Cardiac septum (tissue), 1 donor: ENCODE measurements at places on chromosomes 1 and 21. TPM values are rescaled to one million over a fixed set of nuclear protein-coding genes. Genes with fewer than 3 reads are reported as not detected.

PGLYRP3 gene
- not detected for total RNA-seq

CLDN14 gene
- total RNA-seq: not detected

- DNase-seq: no peak
Observed at GRCh38 chr1:67749844-67750690, 65.1 kb downstream of the GADD45A start.

DNA sequence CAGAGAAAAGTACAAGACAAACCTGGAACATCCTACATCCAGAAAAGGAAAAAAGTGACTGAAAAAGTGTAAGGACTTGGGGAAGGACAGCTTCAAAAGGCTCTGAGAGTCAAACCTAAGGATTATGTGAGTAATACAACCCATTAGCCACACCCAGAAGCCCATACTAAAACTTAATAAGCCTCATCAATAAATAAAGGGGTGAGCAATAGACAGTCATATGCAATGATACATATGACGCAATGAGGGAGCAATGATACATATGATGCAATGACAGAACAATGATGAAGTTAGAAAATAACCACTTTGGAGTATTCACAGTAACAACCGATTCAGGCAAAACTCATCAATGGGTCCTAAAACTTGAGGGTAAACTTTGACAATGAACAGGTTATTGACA, 50.1 kb downstream of the BRWD1 start:
- DNase-seq: no peak

GRCh38 chr1:181104790-181105133, 16.3 kb downstream of the IER5 start:
- no peak for DNase-seq

DNA sequence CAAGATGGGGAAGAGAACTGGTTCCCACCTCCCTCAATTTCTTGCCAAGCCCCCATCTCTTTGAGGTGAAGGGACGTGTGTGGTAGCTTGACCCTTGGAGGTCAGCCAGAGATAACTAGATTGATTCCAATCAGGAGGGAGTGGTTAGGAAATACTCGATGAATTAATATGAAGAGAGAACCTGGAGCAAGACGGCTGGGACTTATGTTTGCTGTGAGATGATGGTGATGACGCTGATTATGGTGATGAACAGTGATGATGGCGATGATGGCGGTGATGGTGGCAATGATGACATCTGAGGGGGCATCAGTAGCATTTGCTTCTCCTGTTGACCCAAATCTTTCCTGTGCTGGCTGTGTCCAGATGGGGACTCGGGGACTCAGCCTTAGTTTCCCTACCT, 724 bp downstream of the PADI1 start:
- DNase-seq: no peak

DNA sequence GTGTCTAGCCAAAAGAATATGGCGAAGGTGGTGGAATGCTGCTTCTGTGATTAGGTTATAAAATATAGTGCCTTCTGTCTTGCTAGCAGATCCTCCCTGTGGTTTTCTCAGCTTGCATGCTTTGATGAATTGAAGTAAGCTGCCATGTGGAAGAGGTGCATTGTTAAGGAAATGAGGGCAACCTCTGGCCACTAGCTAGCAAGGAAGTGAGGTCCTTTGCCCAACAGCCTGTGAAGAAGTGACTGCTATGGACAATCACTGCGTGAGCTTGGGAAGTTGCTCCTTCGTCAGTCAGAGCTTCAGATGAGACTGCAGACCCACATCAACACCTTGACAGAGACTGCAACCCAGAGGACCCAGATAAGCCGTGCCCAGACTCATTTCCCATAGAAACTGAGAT, 109.4 kb downstream of the GIPC2 start:
- DNase-seq: no peak

DNA sequence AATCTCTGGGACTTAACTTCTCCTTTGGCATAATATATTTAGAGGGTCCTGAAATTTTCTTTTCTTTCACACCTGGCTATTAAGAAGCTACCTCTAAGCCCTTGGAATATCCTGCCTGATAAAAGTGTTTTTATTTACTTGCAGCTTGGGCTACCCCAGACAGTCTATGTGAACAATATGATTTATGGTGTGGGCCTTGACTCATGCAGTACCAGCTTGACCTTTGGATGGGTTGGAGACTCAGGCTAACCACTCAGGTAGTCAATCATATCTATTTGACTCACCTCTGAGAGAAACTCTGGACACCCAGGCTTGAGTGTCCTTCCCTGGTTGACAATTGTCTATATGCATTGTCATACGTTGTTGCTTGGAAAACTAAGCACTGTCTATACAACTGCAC, 13.4 kb upstream of the PGBD2 start:
- no peak for DNase-seq

DNA sequence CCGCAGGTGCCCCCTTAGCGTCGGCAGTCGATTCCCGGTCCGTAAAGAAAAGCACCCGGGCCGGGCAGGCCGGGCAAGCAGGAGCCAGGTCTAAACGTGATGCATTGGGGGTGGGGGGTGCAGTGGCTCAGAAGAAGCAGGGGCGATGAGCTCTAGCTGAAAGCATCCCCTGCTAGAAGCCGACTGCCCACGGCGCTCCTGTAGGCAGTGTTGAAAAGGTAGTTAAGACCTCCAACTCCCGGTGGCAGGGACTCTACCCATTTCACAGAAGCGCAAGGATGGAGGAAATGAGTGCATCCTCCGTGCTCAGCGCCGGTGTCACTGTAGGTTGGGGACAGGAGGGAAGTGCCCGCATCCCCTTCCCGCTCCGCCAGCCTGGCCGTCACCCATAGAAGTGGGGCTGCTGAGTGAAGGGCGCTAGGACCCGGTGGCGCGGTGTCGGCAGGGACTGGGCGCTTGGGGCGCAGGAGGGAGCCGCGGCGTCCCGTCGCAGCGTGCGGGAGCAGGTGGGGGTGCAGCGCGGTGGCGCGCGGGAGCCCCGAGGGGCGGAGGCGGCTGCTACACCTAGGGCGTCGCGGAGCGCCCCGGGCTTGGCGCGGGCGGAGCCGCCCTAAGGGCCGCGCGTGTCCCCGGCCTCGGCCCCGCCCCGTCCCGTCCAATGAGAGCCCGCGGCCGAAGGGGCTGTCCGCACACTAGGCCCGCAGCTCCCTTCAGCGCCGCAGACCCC, at the start of gene WNT2B:
TSS of gene WNT2B (plus strand) at position 688 of the 727 bp plus-strand sequence. CDS start 298 bp downstream, outside the sequence.
- DNase-seq: no peak

- DNase-seq: no peak
Observed at GRCh38 chr1:3481836-3482375, 27.4 kb downstream of the ARHGEF16 start.

DNA sequence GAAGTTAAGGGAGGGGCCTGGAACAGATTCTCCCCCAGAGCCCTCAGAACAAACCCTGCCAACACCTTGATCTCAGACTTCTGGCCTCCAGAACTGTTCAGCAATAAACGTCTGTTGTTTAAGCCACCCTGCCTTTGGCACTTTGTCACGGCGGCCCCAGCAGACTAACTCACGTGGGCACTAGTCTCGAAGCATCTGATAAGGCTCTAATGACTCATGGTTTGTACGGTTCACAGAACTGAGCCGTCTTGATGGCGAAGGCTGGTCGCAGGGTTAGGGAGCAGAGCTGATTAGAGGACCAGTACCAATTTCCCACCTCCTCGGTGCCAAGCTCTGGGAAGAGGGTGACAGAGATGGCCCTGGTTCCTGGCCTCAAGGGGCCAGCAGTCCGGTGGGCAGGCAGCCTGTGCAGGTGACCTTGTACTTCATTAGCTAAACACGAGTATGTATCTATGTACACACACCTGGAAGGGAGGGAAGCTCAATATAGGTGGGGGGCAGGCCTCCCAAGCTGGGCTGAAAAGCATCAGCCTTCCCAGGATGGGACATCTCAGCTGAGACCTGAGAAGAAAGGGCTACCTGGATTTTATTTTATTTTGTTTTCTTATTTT, 112.8 kb downstream of the MRPS6 start:
- DNase-seq: no peak

- no peak for DNase-seq
Observed at GRCh38 chr1:183598386-183598785, 8.1 kb upstream of the NCF2 start.

DNA sequence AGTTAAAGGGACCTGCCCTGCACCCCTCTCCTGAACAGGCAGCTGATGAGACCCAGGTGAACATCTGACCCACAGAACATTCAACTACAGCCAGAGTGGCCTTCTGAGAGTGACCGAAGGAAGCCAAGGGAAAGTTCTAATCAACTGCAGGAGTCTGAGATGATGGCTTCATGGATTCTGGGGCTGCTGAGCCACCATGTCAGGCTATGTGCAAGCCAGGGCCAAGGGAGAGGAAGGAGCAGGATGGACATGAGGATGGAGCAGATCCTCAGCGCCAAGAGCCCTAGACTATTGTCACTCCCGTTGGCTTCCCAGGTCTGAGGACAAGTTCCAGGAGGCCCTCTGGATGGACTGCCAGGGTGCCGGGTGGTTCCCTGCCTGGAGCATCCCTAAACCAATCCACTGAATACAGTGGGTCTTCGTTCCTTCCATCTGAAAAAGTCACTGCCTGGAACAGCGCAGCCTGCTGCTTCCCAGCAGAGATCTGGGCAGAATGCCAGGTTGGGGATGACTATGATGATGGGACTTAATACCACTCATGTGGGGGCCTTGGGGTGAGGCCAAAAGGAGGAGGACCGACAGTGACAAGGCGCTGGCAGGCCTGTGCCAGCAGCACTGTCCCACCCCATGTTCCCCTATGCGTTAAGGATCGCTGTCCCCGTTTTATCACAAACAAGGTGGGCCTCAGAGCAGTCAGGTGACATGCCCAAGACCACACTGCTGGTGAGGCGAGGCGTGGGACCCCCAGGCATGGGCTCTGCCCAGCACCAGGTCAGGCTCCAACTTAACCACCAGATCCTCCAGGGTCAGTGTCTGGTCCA, 19.8 kb downstream of the SPOCD1 start:
- DNase-seq: peak; percentile 64
